Cortex of kidney (tissue), 1 donor: ENCODE measurements at places on chromosomes 1 and 21.

- DNase-seq, result no peak
These were observed 47.4 kb downstream of the ALG6 start for GRCh38 chr1:63414691-63415365.

GRCh38 chr1:180971273-180971997 is 51.2 kb downstream of the STX6 start:
- no peak for DNase-seq

GRCh38 chr1:200154069-200154767 is 126.7 kb downstream of the NR5A2 start:
- no peak for DNase-seq

DNA sequence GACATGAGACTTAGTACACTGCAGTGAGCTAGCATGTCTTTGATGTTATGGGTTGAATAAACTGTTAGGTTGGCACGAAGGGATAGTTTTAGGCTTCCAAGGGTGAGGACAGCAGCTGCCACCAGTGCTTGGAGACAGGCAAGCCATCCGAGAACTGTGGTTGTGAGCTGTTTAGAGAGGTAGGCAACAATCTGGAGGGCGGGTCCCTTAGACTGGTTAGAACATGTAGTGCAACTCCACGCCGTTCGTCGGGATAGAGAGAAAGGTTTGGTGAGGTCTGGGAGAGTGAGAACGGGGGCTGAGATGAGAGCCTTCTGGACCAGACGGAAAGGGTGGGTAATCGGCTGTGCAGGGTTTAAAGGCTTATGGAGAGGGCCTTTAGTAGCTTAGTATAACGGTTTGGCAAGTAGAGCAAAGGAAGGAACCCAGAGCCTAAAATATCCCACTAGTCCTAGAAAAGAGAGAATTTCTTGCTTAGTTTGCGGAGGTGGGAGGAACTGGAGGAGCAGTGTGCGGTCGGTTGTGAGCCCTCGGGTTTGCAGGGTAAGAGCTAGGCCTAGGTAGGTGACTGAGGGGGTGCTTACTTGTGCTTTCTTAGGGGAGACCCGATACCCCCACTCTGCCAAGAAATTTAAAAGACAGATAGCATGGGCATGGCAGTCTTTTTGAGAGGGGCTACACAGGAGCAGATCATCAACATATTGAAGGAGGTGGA is 72.8 kb downstream of the CNST start:
- DNase-seq, result no peak

GRCh38 chr1:21290546-21290944 is 282 bp upstream of the ECE1 start:
- DNase-seq, result no peak

GRCh38 chr1:194052514-194053338 is 866.3 kb upstream of the B3GALT2 start:
- no peak for DNase-seq

GRCh38 chr21:39021478-39021832 is 161.8 kb downstream of the PSMG1 start:
- DNase-seq, result no peak

GRCh38 chr1:241412646-241413045 is 55.6 kb upstream of the RGS7 start:
- no peak for DNase-seq

- DNase-seq, result no peak
These were observed 75.5 kb upstream of the ATP5PO start for GRCh38 chr21:33991133-33991532.

GRCh38 chr1:159848326-159848725 is 14.1 kb downstream of the VSIG8 start:
- no peak for DNase-seq

DNA sequence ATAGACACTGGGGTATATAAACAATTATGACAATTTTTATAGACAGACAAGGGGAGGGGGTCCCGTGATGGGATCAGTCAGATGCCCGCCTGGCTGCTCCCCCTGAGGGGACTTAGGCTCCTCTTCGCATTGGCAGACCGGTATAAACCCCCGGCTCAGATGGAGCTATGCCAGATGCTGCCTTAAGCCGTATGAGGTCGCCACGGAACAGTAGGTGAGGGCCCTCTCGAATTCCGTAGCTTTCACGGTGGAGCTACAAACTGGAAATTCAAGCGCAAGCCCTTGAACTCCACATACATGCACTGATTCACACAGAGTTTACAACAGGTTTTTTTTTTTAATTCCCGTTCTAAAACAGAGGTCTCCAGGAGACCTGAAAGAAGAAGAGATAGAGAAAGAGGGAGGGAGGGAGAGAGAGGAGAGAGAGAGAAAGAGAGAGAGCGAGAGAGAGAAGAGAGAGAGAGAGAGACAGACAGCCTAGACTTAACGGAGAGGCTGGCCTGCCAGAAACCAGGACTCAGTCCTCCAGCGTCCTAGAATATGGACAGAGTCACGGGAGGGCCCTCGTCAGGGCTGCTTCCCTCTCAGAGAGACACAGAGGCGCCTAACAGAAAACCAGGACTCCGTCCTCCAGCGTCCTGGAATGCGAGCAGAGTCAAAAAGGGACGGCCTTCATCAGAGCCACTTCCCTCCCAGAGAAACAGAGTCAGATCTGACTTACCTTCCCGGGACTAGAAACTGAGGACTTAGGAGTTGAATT is 24.4 kb upstream of the TMEM54 start:
- DNase-seq, result no peak

GRCh38 chr1:33332881-33333280 is 12.0 kb upstream of the A3GALT2 start:
- no peak for DNase-seq

DNA sequence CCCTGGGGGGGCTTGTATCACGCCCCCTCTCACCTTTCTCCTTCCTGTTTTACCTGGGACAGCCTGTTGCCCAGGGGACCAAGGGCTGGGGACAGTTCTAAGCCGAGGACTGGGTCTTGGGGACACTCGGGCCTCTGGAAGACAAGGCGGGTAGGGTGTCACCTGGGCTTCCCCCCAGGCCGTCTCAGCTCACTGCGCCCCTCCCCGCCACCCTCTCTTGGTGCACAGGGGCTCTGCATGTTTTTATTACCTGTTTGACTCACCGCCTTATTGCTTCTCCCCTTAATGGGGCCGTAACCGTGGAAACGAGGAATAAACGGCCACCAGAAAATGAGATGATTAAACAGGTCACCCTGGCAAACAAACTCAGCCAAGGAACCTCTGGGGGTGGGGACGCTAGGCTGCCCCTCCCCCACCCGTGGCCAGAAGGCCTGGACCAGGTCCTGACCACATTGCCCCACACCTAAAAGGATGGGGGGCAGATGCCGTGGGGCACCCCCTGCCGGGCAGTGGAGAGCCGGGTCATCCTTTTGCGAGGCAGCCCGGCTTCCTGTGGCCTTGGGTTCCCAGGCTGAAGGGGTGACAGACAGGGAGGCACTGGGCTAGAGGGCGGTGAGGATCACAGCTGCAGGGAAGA is 109.9 kb downstream of the CASZ1 start:
- no peak for DNase-seq

- no peak for DNase-seq
These were observed 15.9 kb upstream of the RAB4A start for GRCh38 chr1:229254910-229255541.

DNA sequence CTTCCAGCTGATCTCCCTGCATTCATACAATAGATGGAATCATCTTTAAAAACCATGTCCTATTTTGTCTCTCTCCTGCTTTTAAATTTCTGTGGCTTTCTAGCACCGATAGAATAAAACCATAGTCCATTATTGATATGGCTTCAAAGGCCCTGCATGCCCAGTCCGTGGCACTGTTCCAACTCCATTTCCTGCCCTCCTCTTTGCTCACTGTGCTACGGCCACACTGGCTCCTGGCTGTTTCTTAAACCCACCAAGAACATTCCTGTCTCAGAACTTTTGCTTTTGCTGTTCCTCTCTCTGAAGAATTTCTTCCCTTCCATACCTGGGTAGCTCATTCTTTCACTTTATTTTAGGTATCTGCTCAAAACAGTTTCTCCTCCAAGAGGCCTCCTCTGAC is 7.2 kb downstream of the SLAMF1 start:
- no peak for DNase-seq

- DNase-seq, result no peak
These were observed 5.5 kb downstream of the PKP1 start for GRCh38 chr1:201288765-201289164.
